ENCODE measurements at places on chromosomes 7 and 10.

DNA sequence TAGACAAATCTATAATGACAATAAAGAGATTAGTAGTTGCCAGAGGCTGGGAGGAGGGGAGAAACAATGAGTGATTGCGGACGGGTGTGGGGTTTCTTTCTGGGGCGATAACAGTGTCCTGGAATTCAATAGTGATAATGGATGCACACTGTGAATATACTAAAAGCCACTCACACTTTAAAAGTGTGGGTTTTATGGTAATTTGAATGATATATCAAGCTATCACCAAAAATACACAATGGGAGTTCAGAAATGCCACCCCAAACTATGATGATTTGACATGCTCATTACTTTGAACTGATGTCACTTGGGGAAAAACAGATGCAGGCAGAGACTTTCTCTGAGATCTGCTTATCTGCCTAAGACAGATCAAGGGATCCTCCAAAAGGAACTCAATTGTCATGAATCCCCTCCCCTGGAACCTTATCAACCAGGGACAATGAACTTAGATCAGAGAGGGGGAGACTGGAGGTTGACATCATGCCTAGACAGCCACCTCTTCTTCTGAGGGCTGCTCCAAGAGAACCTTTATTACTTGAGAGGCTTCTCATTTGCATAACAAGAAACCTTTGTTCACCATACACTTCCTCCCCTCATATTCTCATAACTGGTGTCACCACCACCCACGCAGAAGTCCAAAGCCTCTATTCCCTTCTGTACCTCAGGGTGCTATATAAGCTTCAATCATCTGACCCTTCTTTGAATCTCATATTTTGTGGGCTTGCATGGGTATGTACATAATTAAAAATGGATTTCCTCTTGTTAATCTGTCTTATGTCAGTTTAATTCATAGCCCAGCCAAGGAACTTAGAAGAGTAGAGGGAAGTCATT is 14.8 kb upstream of the ZC3HAV1 start:
- DNase-seq: no peak

DNA sequence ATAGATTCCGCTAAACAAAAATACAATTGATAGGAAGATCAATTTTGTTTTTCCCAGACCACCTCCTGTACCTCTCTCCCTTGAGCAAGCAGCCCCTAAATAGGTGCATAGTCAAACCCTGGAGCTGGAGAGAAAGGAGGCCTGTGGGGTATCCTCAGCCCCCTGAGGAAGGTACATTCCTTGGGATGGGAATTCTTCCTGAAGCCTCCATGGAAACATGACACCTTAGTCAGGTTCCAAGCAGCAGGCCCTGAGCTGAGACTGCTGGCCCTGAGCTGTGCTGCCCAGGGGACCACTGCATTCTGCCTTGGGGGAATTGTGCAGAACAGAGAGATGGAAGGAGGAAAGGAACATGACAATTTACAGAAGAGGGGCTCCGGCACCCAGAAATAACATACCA is 7.4 kb downstream of the HNRNPF start:
- no peak for DNase-seq

GRCh38 chr10:62424026-62424425 is 49.9 kb downstream of the ZNF365 start:
- DNase-seq: peak; percentile 2

- no peak for DNase-seq
Measured at GRCh38 chr10:6464862-6465430, 115.1 kb downstream of the PRKCQ start.

- no peak for DNase-seq
Measured at GRCh38 chr10:7891634-7892033, 73.3 kb downstream of the TAF3 start.

- no peak for DNase-seq
Measured at GRCh38 chr10:37478381-37478780, 353.0 kb downstream of the ANKRD30A start.

DNA sequence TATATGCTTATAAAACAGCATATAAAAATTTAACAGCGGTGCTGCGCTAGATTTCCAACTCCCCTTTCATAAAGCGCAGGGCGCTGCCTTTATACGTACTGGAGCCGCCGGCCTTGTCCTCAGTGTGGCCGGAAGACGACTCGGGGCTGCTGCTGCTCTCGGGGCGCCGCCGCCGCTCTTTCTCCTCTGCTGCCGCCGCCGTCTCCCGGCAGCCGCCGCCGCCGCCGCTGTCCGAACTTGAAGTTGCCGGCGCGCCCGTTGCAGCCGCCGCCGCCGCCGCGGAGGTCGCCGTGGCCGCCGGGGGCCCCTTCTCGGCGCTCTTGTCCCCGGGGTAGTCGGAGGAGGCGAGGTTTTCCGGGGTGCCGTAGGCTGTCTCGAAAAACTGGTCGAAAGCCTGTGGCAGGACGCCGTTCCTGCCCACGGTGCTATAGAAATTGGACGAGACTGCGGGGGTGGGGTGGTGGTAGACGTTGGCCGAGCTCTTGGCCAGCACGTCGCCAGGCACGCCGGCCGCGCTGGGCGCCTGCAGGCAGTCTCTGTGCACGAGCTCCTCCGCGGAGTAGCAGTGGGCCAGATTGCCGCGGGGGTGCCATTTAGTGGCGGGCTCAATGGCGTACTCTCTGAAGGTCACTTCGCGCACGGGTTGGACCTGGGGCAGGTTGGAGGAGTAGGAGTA is 557 bp downstream of the HOXA11 start:
- DNase-seq: no peak

- DNase-seq: no peak
Measured at GRCh38 chr10:104127411-104127810, 5.4 kb downstream of the SFR1 start.

DNA sequence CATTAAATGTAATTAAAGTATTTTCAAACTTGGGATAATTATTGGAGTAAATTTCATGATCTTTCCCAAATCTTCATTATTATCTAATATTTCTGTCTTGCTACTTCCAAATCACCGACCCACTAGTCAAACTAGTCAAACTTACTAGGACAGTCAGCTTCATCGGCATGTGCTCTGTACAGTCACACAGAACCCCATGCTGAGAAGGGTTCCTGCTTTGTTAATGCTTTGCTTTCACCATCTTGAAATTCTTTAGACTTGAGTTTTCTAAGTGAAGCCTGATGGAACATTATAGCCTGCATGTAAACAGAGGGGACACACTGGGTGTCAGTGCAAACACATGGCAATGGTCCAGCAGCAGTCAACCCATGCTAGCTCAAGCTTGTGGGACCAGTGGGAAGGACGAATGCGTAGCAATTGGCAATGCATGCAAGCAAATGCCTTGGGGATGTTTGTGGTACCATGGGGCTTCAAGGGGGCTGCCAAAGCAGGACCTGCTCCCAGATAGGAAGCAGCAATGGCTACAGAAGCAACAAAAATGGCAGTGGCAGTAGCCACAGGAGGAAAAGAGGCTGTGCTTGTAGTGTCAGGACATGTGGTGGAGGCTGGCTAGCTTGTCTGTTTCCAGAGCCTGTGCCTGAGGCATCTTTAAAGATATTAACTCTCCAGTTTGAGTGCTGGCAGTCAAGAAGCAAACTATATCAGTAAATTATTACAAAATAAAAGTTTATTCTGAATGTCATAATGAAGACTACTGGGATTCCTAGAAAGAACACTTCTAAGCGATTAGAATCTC is 441.1 kb upstream of the SEMA3D start:
- DNase-seq: no peak

GRCh38 chr7:132752431-132752830 is 176.2 kb upstream of the PLXNA4 start:
- DNase-seq: no peak

GRCh38 chr7:104160375-104160774 is 47.4 kb downstream of the ORC5 start:
- no peak for DNase-seq

DNA sequence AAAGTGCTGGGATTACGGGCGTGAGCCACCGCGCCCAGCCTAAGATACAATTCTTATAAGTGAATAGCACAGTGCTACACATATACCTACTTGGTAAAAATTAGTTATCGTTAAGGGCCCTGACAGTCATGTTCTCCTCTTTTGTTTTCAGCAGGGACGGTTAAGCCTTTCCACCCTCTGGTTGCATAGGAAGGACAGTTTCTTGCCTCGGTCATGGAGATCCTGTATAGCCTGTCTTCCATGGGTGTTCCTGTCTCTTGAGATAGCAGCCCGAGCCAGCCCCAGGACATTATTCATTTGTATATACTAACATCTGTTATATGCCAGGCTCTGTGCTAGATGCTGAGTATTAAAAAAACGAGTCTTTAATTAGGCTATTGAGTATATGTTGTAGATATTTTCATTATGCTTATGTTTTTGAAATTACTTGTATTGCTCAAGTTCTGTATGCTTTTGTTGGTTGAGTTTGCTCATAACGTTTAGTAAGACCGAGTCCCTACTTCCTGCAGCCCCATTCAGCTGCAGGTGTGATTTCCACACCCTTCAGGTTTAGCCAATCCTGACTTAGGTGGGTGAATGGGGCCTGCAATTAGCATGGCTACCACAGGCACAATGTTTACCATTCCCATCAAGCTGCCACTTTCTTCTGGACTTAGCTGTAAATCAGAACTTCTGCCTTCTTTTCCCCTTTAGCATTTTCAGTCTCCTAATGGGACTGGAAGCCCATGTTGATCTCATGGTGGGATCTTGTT is 24.8 kb downstream of the CCSER2 start:
- DNase-seq: no peak

- DNase-seq: no peak
Measured at GRCh38 chr10:112904000-112904399, 46.0 kb upstream of the TCF7L2 start.

DNA sequence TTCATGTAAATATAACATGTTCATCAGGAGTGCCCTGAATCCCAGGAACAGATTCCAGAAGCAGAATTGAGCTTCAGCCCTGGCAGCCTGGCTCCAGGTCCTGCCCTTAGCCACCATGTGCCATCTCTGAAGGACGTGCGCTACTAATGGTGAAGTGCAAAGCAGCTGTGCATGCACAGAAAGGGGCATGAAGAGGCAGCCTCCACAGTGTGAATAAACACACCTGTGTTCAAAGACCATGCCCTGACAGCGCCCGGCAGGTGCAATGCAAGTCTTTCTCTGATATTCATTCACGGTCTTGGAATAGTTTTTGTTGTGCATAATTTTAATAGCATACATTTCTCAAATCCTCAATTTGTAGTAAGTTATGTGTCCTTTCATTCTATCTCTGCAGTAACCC is 250.4 kb upstream of the TCERG1L start:
- no peak for DNase-seq

GRCh38 chr10:100875484-100876166 is 37.1 kb upstream of the SLF2 start:
- no peak for DNase-seq

GRCh38 chr7:5567790-5568189 is 144.2 kb upstream of the TNRC18 start:
- DNase-seq: no peak

- DNase-seq: no peak
Measured at GRCh38 chr10:26385443-26385842, 52.7 kb upstream of the APBB1IP start.

DNA sequence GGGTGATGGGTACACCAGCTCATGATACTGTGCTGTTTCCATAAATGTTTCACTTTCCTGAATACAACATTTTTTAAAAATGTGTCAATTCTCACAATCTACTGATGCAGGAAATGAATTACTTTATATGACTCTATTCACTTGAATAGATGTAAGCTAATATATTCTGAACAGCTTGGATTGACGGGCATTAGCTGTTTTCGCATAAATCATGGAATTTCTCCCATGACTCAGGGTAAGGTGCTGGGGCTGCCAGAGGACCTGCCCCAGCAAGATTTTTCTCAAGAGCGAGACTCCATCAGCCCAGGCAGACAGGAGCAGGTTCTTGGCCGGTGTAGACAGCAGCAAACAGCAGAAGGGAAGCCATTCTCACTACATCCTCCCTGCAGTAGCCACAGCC is 107.1 kb downstream of the PFKFB3 start:
- DNase-seq: no peak

GRCh38 chr10:37710831-37711616 is 146.4 kb downstream of the ZNF248 start:
- DNase-seq: no peak

GRCh38 chr7:44383566-44383965 is 58.2 kb upstream of the CAMK2B start:
- no peak for DNase-seq

- DNase-seq: no peak
Measured at GRCh38 chr7:97126483-97127171, 9.1 kb downstream of the SDHAF3 start.

GRCh38 chr10:86486856-86487255 is 34.7 kb downstream of the WAPL start:
- DNase-seq: no peak

DNA sequence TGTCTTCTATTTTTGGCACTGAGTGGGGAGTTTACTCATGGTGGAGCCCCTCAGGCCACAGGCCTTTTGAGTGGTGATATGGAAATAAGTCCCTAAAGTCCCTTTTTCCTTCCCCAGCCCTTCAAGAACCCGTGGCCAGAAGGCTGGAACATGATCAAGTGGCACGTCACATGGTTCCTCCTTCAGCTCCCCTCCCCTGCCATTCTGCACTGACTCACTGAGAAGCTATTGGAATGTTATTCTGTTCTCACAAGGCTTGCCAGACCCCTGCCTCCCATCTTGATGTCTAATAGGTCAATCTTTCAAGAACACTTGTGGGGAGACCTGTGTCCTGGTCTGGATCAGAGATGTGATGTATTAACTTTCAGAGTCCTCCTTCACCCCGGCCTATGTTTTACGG is 279.8 kb downstream of the SEC23IP start:
- no peak for DNase-seq

GRCh38 chr7:62361-63116 is 129.8 kb upstream of the FAM20C start:
- DNase-seq: no peak

- no peak for DNase-seq
Measured at GRCh38 chr7:123645516-123645915, 10.2 kb upstream of the LMOD2 start.

DNA sequence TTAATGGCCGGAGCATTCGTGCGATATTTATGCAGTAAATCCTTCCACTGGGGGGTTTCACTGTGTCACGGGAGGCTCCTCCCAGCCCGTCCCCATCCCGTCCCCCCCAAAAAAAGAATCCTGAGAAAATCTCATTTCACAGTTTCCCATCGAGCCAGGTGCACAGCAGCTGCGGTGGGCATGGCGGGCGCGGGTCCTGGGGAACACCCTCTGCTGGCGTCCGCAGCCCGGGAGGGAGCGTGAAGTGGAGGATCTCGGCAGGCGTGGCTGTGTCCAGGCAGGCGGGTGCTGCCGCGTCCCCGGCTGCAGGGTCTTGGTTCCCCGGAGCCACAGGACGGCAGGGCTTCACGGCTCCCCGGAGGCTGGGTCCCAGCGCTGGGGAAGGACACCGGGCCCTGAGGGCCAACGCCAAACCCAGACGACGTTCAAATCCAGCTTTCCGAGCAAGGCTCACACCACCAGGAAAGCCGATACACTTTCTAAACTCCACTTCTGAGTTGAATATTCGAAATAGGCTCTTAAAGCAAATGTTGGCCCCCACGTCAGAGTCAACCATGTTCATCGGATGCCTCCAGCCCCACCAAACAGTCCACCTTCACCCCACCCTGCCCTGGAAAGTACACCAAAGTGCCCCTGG is 55.7 kb downstream of the PDGFA start:
- no peak for DNase-seq

GRCh38 chr7:105521027-105521716 is 899 bp downstream of the PUS7 start:
- DNase-seq: no peak

Data from stimulated activated naive CD4-positive, alpha-beta T cell (primary cell).